ENCODE measurements at places on chromosomes 1 and 21.

DNA sequence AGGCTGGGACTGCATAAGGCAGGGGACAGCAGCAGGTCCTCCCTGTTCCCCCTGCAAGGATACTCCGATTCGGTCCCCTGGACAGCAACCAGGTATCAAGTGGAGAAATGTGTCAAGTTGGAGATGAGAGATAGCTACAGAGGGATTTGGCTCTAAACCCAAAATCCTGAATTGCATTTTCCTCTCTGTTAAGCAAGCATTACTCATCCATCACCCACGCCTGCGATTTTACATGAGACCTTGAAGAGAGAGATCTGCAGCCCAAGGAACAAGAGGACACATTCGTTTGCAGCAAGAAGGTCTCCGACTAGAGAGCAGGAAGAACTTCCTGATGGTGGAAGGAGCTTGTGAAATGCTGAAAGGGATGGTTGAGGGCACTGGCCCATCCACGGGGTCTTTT lies 21.9 kb downstream of the SYT2 start:
- no peak for DNase-seq

DNA sequence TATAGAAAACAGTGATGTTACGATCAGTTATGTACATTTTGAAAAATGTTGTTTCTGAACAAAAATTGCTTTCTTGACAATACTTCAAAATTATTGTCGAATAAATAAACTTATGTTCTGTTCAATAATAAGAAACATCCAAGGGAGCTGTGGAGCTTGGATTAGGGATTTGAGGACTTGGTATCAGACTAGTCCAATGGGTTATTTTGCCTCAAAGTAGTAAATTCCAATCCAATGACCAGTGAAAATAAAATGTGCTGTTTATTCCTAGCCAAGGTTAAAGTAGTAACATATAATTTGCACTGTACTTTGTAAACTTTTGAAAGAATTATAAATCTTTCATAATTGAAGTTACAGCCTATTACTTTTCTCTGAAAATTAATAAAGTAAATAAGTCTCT lies 79.1 kb upstream of the IVNS1ABP start:
- no peak for DNase-seq

DNA sequence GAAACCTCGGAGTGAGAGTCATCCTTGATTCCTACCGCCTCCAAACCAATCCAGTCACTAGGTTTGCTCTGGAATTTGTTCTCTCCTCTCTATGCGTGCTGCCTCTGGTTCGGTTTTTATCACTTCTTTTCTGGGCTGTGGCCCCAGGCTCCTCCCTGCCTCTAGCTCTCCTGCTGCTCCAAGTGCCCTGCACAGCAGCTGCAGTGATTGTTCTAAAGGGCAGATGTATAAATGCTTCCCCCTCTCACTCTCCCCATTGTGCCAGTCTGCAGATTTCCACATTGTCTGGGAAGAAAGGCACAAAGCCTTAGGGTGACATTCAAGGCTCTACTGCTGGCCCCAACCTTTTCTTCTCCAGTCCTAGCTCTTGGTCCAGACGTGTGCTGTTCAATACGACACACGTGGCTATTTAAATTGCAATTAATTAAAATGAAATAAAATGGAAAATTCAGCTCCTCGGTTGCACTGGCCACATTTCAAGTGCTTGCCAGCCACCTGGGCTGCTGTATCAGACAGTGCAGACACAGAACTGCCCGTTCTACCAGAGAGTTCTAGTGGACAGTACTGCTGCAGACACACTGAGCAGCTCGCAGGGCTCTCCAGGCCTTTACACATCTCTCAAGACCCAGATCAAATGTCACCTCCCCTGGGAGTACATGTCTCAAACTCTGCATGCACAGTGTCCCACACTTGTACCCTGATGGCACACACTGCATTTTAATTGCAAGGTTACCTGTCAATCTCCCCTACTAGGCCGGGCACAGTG lies 12.4 kb downstream of the TRIM62 start:
- DNase-seq = no peak

GRCh38 chr1:64043288-64043687 lies 160.1 kb upstream of the UBE2U start:
- no peak for DNase-seq

DNA sequence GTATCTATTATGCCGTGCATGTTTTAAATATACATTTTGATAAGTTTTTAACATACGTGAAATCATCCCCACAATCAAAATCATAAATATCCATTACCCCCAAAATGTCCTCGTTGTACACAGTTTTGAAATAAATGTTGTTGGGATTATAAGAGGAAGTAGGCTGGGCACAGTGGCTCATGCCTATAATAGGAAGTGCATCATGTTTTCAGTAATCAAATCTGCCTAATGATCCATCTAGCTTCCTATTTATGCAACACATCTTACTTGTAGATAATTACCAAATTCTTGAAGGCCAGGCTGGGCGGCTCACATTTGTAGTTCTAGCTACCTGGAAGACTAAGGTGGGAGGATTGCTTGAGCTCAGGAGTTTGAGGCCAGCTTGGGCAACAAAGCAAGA lies 15.0 kb upstream of the IFNGR2 start:
- no peak for DNase-seq

GRCh38 chr21:44298301-44298700 lies 1.6 kb upstream of the PFKL start:
- DNase-seq = no peak

DNA sequence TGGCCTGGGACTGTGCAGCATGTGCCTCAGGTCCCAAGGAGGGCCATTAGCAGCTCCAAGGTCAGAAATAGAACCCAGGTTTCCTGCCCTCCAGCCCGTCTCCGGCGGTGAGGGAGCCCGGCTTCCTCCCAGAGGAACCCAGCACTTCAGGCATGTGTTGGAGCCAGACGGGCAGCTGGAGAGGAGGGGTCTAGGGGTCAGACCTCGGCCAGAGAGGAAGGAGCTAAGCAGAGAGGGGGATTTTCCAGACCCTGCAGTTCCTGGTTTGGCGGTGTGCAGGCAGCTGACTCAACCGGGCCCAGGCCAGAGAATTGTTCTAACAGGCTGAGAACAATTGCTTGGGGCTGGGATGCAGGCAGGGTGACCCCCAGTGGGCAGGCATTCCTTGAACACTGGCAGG lies 37.1 kb downstream of the HSPG2 start:
- no peak for DNase-seq

GRCh38 chr21:36422279-36423098 lies 37.3 kb downstream of the CHAF1B start:
- no peak for DNase-seq

DNA sequence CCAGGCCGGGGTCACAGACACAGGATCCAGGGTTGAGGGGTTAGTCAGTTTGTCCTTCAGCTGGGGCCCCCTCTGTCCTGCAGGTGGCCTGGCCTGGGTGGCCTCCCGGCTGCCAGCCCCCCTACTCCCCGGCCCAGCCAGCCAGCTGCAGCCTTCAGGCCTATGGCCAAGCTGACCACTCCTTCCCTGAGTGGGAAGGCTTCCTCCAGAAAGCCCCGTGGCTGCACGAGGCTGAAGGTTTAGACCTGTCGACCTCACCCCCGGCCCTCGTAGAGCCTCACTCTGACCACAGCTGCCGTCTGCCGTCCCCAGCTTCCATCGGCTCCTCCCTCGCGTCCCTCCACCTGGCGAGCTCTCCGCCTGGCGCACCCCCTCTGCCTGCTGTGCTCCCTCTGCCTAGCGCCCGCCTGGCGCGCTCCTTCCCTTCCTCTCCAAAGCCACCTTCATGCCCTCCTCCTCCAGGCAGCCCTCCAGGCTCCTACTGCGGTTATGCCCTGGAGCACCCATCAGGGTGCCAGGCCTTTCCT lies 9.6 kb downstream of the TTLL10 start:
- no peak for DNase-seq

DNA sequence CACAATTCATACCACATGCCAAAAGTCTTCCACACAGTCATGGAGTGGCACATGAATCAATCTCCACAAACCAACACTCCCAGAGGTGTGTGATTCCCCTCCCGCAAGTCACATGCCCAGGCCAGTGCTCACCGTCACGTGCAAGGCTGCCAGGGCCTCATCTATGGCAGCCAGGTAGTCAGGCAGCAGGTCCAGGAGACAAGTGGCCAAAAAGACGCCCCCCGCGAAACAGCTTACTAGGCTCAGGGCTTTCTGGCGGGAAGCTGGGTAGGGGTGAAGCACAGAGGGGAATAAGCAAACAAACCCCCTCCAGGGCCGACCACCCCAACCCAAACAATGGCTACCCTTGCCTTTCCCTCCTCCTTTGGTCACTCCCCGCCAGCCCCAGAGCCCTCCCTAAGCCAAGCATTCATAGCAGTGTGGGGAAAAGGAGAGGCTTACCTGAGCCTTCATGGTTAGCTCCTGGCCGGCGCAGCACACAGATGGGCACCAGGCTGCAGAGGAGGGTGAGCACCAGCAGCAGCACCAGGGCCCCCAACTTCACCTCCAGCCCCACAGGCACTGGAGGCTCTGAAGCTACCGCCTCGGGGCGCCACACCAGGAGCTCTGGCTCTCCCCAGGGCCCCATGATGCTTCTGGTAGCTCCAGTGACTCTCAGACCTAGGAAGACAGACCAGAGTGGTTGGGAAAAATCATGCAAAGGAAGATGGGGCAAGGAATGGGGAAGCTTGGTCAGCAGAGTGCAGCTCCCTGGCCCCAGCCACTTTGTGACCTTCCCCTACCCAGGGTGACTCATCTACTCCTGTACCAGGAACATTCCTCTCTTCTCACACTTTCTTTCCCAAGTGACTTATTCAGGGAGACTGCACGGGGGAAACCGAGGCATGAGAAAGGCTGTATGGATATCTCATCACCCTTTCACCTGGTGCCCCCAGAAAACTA lies 978 bp downstream of the SLC39A1 start:
- no peak for DNase-seq

DNA sequence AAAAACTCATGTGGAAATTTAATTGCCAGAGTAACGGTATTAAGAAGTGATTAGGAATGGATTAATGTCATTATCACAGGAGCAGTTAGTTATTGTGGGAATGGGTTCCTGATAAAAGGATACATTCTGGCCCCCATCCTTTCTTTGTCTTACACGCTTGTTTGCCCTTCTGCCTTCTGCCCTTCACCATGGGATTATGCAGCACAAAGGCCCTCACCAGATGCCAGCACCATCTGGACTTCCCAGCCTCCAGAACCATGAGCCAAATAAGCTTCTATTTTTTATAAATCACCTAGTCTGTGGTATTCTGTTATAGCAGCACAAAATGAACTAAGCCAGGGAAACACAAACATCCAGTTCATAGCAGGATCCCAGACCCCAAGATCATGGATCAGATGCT lies 33.9 kb upstream of the POU2F1 start:
- no peak for DNase-seq
